Upper lobe of left lung (tissue), 6 donors: ENCODE measurements at places on chromosomes 7 and 10.

DNA sequence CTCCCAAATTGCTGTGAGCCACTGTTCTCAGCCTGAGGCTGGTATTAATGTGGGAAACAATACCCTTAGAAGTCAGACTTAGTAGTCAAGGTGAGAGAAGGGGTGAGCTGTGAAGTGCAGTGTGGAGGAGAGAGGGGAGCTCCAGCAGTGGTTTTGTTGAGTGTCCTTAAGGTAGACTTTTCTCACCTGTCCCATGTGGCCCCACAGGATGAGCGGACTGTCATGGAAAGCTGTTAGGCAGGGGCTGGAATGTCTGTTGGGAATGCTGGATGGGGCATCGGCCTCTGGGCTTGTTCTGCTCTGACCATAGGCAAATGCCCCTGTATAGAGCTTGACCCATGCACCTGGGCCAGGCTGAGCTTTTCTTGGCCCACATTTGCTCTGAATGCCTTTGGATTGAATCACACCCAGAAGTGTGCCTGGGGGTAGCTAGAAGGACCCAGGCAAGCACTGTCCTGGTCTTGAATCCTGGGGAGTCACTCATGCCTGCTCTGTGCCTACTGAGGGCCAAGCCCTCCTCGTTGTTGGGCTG lies 36.3 kb upstream of the SH2D4B start:
- DNase-seq: no peak

GRCh38 chr10:88913788-88914187 lies 33.7 kb downstream of the STAMBPL1 start:
- no peak for DNase-seq

DNA sequence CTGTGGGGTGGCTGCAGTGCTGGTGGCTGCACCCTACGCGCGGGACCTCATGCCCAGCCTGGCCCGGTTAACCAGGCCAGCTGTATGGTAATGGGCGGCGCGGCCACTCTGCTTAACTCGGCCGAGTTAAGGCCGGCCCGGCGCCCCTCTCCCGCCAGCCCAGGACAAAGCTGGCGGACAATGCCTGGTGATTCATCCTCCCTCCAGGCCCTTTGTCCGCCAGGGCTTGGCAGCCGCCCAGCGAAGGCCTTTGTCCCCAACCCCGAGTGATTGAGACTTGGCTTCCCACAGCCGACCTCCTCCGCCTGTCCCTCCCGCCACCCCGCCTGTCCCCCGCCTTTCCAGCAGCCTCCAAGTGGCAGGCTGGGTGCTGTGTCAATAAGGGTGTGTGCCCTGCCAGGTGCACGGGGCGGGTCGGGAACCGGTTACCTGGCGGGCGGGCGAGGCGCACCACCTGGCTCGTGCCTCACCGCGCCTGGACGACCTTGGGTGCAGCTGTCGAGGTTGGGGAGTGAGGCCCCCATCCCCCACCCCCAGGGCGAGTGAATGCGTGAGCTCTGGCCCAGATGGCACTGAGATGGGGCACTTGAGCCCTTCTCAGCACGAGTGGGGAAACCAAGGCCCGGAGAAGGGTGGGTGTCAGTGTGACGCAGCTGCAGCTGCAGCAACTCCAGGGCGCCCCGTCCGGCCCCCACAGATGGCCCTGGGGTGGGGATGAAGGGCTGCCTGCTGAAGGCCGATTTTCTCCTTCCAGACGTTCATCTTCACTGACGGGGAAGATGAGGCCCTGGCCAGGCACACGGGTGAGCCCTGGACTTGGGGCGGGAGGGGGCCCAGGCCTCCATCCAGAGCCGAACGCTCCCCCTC lies 4.6 kb downstream of the LFNG start:
- peak; percentile 93 for DNase-seq

GRCh38 chr7:43879477-43879876 lies 10.2 kb upstream of the MRPS24 start:
- DNase-seq: no peak

- DNase-seq: peak; percentile 24
These were observed 498.2 kb downstream of the PHTF2 start for GRCh38 chr7:78296644-78297371.

DNA sequence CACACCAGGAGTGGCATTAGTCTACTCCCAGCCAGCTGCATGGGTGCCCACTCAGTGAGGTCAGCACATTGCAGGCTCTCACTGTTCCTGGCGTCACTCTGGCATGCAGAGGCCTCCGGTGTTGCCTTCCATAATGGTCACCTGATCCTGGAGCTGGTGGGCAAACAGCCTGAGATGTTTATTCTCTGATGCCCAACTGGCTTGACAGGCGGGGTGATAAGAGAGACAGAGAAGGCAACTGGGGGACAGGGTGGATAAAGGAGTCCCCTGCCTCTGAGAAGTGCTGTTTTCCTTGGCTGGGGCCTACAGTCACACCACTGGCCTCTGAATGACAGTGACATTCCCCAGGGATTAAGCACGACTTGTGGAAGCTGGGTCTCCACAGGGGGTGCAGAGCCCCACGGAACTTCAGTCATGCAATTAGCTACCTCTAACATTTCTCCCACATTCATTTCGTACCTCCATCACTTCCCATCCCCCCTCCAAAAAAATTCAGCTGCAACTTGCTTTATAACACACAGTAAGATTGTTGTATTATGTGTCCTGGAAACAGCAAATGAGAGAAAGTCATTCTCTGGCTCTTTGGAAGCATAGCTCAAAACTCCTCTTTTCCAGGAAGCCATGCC lies 7.1 kb upstream of the RBM20 start:
- DNase-seq: no peak

DNA sequence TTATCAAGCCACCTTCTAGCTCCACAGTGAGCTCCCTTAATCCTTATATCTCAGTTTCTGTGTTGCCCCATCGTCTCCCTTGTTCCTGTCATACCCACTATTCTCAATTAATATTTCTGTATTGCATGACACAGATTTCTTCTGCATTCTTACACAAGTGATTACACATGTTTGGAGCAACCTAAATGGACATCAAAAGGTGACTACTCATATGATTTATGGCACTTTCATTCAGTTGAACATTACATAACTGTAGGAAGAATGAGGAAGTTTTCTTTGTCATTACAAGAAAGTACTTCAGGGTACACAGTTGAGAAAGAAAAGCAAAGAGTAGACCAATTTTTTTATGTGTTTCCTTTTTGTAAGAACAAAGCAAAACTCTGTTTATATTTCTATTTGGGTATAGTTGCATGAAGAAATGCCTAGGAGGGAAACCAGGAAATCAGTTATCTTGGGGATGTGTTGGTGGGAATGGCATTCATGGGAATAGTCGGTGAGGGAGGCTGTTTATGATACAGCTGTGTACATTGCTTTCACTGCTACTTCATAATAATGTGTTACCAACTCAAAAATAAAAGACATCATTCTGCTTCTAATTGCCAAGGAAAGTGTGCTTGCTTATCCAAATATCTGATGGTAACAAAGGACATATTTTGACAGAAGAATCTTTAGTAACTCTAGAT lies 23.6 kb upstream of the PRSS37 start:
- no peak for DNase-seq

- DNase-seq: no peak
These were observed 36.5 kb downstream of the COA1 start for GRCh38 chr7:43692582-43693373.

DNA sequence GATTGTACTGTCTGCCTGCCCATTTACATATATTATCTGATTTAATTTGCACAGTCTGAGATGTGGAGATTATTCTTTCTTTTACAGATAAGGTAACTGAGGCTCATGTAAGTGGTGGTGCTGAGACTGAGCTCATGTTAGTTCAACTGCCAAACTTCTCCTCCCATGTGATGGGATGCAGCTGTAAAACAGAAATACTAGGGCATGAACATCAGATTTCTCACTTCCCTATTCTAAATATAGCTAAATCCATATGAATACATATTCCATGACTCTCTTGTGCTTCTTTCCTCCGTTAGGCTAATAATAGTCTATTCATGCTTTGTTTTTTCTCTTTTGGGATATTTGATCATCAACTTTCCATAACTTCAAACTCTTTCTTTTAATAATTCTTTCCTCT lies 84.7 kb downstream of the PTPRZ1 start:
- DNase-seq: no peak

DNA sequence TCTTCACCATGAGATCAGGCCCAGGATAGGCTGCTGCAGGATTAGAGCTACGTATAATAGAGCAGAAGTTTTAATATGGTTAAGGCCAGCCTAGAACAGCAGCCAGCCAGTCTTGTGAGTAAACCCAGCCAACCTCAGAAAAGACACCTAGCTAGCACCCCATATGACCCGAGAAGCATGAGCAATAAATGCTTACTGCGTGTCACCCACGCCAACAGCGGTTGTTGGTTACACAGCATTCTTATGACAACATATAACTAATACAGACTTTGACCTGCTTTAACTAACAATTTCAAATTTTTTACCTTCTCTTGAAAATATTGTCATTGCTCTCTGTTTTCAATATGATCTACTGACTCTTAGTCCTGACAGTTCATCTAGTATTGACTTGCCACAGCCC lies 105.7 kb downstream of the HBP1 start:
- no peak for DNase-seq
